ENCODE measurements at places on chromosomes 5 and 9.
A peak's percentile ranks its signal among the peaks of the same experiment; 100 is the strongest.

GRCh38 chr9:92345582-92345981 lies 19.8 kb downstream of the CENPP start:
- DNase-seq: no peak

GRCh38 chr5:68387074-68387796 lies 171.7 kb downstream of the PIK3R1 start:
- DNase-seq: no peak

GRCh38 chr5:94693043-94693822 lies 74.8 kb downstream of the SLF1 start:
- DNase-seq: peak; percentile 84

GRCh38 chr5:131242728-131243255 lies 21.1 kb upstream of the CDC42SE2 start:
- DNase-seq: peak; percentile 91

DNA sequence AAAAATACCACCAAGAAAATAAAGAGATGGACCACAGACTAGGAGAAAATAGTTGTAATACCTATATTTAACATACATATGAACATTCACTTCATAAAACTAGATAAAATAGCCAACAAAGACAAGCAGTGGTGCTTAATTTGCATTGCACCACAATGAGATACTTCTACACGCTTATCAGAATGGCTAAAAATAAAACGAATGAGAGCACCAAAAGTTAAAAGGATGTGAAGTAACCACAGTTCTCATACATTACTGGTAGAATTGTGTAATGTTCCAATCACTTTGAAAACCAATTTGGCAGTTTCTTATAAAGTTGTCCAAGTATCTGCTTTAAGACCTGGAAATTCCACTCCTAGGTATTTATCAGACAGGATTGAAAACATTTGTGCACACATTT lies 198.9 kb upstream of the SGCD start:
- no peak for DNase-seq

DNA sequence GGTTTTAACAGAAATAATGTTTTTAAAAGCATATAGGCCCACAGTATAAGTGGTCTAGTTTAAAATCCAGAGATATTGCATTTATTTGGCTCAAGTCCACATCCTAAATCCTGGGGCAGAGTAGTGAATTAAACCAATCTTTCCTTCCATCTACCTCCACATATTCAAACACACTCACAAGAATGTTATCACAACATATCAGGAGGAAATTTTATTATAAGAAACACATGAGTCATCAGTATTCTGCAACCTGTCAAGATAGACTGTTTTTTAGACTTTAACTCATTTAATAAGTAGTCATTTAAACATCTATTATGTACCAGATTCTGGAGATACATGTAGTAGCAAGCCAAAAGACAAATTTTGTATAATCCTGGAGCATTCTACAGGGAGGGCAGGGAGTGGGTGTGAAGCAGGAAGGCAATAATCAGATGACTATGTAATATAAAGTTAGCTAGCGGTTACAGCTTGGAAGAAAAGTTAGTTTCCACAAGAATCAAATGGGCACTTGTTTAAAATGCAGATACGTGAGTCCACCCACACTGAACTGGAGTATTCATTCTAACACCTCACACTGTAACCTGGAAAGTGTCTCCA lies 187.3 kb upstream of the PIK3R1 start:
- DNase-seq: no peak

DNA sequence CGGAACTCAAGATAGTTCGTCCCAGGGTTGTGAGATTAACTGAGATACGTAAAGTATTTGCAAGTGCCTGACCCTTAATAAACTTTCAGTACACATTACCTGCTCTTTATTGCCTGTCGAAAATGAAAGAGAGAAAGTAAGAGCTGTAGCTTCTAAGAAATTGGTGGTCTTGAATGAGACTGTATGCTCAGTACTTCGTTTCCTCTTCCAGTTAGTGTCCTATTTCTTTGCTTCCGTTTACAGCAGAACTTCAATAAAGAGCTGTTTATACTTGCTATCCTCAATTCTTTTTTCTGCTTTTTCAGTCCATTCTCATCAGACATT lies 534 bp downstream of the SRFBP1 start:
- DNase-seq: no peak

- DNase-seq: no peak
Measured at GRCh38 chr9:114003758-114004157, 74.3 kb downstream of the AMBP start.

GRCh38 chr5:162641142-162641813 lies 573.7 kb downstream of the GABRG2 start:
- DNase-seq: no peak

DNA sequence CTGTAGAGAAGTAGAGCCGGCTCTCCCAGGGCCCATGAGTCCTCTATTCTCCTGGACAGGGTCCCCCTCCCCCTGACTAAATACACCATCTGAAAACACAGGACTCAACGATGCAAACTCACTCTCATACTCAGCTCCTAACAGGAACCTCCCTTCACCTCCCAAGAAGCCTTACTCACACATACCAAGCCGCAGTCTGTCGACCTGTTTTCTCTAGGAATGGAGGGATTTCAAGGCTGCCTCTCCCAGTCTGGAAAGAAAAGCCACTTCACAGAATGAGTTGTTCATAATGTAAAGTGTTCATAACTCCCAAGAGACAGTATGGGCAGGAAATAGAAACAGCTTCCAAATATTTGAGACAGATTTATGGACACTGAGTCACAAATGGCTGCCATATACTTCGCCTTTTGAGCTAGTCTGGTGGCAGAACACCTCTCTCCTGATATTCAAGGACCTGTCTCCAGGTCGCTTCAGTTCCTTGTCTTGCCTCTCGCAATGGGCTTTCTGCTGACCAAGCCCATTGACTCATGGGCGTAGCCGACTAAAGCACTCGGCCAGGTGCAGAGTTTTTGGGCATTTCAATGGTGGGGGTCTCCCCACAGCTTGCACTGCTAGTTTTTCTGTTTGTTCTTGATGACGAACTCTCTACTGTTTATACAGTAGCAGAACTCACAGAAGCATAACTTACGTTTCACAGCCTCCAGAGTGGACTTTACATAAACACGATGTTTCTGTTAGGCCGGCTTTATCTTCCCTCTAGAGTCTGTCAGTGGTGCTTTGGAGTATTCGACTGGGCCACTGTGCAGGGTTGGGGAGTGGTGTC lies 25.0 kb upstream of the IL17B start:
- DNase-seq: peak; percentile 100

GRCh38 chr5:154345255-154345952 lies 100.4 kb upstream of the SAP30L start:
- no peak for DNase-seq

GRCh38 chr5:101425339-101425859 lies 522.3 kb upstream of the ST8SIA4 start:
- peak; percentile 45 for DNase-seq

GRCh38 chr9:31582561-31582960 lies 801.9 kb upstream of the ACO1 start:
- DNase-seq: no peak

DNA sequence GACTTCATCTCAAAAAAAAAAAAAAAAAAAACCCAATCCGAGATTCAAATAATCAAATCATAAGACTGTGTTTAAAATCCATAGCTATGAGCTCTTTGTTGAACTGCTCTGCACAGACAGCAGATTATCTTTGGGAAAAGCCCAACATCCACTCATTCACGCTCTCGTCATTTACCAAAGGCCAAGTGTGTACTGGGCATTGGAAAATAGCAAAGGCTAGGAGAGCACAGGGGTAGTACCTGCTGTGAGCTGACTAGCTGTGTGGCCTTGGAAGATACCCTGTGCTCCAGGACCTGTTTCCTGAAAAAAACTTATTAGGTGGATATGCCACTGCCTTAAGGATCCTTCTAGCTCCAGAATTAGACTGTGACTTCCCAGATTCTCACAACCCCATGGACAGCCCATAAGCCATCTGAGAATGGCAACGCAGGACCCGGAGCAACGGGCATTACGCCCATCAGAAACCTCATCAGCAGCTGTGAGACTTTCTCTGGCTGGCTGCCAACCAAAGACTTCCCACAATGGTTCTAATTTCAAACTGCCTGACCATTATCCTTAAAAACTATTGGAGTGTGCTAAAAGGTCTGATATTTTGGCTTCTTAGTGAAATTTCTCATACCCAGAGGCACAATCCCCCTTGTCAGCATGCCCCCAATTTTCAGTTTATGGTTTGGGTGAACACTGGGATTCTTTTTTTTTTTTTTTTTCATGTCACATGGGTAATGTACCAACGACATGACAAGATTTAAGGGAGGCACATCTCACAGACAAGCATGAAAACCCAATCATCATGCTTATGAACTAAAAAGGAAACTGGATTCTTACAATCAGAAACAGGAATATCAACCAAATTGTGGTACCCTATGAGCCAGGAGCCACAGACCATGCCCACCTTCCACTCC lies 16.8 kb downstream of the SERINC5 start:
- peak; percentile 37 for DNase-seq

DNA sequence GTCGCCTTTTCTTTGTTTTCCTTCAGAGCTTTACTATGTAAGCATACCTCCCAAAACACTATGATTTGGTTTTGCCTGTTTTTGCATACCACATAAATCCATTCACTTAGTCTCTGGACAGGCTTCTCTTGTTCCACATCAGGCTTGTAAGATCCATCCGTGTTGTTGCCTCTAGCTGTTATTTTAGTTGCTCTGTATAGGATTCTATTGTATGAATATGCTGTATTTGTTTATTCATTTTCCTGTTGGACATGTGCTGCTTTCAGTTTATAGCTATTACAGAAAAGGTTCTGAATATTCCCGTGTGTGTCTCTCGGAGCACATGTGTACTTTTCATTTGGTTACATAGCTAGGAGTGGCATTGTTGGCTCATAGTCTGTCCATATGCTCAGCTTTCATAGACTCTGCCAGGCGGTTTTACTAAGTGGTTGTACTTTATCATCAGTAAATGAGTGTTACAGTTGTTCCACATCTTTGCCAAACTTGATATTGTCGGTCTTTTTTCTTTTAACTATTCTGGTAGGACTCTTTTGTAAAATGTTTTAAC lies 41.8 kb downstream of the NUP214 start:
- DNase-seq: no peak

DNA sequence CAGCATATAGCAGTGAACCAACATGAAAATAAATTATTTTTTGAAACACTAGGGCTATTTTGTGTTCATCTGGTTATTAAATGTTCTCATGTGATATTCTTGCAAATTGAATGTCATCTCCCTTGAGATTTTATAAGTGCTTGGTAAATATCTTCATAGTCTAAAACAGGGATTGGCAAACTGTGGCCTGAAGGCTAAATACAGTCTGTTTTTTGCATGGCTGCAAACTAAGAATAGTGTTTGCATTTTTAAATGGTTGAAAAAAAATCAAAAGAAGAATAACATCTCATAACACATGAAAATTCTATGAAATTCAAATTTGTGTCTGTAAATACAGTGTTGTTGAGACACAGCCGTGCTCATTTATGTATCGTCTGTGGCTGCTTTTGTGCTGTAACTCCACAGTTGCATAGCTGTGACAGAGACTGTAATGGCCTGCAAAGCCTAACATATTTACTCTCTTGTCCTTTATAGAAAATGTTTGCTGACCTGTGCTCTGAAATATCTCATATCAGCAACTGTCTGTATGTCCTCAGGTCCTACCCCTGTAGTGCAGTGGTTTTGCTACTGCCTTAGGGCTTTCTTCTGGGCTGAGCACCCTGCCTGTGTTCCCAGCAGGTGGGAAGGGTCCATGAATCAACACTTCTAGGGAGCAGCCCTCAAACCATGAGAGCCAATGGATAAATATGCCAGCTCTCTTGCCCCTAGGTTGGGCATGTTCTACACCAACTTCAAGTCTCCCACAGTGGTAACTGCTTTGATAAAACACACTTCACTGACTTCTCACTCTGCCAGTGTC lies 41.7 kb upstream of the ARRDC3 start:
- DNase-seq: no peak

GRCh38 chr5:90020575-90021538 lies 388.7 kb downstream of the CETN3 start:
- DNase-seq: peak; percentile 99

DNA sequence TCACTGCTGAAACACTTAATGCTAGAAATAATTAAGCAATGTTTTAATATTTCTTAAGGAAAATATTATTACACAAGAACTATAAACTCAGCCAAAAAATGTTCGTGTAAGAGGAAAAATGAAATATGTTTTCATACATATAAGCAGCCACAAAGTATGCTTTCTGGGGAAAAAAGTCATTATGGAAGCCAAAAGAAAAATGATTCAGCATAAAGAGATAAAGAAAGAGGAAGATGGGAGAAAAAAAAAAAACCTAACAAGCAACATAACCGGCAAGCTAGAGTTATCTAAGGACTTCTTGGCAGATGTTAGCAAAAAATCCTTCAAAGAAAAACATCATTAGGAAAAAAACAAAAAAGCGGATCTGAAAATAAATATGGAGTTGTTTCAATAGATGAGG lies 179.1 kb downstream of the MUSK start:
- DNase-seq: peak; percentile 40

- peak; percentile 87 for DNase-seq
Measured at GRCh38 chr5:87127426-87127825, 140.3 kb upstream of the RASA1 start.

GRCh38 chr5:61289669-61290306 lies 42.3 kb upstream of the ZSWIM6 start:
- DNase-seq: no peak

DNA sequence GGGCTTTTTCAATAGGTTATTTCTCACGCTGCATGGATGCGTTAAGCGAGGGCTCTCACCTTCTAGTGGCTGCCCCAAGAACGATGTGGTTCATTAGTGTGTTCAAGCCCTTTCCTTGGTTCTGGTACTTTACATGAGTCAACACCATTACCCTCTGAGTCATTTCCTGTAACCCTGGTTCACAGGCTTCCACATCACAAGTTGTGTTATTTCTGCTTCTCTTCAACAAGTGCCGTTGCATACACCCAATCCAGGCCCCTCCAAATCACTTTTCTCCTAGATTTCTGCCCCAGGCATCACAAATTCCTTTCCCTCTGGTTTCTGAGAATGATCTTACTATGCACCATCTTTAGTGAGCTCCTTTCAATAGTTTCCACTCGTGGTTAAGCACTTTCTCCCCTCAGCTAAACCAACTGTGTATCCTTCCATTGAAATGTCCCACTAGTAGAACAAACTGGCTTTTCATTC lies 69.5 kb upstream of the RAD23B start:
- peak; percentile 95 for DNase-seq

DNA sequence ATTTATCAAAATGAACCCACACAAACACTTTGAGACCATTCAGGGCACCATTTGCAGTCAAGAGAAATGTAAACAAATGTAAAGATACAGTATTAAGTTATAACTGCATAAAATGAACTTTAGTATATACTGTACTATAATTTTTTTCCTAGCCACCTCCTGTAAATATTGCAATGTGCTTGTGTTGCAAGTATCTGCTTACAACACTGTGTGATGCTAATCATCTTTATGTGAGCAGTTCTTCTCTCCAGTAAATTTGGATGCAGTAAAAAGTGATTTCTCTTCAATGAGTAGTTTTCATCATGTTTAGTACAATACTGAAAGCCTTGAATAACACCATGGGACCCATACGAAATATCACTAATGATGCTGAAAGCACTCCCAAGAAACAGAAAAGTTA lies 9.4 kb downstream of the G3BP1 start:
- no peak for DNase-seq

DNA sequence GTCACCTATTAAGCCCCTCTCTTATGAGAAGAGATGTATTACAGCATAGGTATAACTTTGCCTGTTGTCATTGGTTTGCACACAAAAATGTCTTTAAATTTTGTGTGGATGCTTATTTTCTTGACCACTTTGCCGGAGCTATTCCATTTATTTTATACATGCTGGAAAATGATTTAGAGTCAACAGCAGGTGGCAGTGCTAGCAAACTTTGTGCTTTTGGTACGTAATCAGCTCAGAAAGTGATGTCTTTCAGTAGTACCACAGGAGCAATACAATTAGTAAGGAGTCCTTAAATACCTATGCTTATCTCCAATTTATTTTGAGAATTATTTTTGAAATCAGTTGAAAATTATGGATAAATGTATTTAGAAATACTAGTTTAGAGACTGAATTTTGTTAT lies 19.8 kb upstream of the NUDT12 start:
- DNase-seq: peak; percentile 36

Measured in fibroblast of skin of back (primary cell).